Activated naive CD8-positive, alpha-beta T cell treated with anti-CD3 and anti-CD28 coated beads, Interleukin-2, amount 10 ng/mL, durations not matched to agents 7 days and 5 days (primary cell): ENCODE measurements at places on chromosomes 7 and 10. TPM values are rescaled to one million over a fixed set of nuclear protein-coding genes. Genes with fewer than 3 reads are reported as not detected.
A peak's percentile ranks its signal among the peaks of the same experiment; 100 is the strongest.

- no peak for DNase-seq
Measured at GRCh38 chr7:27576360-27576944, 86.2 kb downstream of the HIBADH start.

DNA sequence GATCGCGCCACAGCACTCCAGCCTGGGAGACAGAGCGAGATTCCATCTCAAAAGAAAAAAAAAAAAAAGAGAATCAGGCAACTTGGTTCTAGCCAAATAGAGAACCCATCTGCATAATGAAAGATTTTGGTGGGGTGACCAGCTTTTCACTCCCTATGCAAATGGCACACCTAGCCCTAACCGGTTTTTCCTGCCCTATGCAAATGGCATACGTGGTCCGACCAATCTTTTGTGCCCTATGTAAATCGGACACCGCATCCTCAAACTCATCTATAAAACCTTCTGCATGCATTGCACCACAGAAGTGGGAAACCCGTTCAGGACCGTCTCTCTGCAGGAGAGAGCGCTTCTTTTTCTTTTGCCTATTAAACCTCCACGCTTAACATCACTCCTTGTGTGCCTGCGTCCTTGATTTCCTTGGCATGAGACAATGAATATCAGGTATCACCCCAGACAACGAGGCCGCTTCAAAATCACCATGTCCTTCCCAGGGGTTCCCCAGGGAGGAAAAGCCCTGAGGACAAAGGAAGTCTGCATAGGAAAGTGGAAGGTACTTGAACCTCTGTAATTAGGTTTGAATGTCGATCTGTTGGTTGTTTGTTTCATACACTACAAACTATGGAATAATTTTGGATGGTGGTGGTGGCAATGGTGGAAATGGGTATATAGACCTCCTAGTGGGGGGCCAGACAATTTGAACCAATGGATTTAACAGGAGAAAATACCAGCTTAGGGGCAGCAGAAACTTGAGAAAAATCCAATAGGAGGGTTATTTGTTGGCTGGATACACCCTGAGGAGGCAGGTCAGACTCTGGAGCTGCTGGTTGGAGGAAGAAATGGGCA is 396.2 kb downstream of the TYW1 start:
- DNase-seq = no peak

DNA sequence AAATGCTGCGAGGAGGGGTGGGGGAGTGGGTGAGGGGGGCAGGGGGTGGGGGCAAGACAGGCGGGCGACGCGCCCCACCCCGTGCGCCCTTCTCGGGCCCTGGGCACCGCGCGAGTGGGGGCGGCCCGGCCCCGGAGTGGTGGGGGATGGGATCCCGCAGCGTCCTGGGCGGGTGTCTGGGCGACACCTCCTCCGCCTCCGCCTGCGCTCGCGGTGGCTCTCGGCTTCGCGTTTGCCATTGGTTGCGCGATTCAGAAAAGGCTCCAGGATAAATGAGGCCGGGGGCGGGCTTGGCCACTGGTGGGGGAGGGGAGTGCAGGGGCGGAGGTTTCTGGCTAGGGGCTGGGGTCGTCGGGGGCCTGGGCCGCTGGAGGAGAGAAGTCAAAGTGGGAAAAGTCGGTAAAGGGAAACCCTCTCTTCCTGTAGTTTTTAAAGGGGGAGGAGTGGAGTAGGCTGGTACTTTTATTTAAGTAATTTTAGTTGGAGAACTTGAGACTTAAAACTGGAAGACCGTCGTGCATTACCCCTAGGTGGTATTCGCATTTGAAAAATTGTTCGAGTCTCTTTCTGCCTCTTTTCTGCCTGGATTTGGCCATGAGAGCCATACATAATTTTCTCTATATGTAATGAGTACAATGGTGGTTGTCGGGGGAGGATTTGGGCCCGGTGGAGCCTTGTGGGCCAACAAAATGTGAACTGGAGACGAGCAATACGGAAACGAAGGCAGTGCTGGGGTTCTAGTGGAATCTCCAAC is 992 bp upstream of the IGF2BP3 start:
- peak; percentile 71 for DNase-seq

GRCh38 chr10:102675666-102676533 is 31.6 kb downstream of the TRIM8 start:
- DNase-seq = no peak

DNA sequence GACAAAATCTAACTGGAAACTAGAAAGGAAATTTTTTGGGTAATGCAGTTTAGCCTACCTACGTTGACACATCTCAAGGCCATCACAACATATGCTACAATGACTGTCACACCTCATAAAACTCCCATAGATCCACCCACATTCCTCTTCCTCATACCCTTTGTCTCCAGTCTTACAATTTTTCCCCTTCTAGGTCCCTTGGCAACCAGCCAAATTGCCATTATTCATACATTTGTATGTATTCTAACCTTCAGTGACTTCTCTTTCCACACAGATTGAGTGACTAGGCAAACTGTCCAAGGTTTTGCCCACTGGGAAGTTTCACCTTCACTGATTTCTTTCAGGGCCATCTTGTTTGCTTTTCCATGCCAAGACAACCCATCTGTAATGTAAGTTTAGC is 100.5 kb upstream of the TPK1 start:
- no peak for DNase-seq

DNA sequence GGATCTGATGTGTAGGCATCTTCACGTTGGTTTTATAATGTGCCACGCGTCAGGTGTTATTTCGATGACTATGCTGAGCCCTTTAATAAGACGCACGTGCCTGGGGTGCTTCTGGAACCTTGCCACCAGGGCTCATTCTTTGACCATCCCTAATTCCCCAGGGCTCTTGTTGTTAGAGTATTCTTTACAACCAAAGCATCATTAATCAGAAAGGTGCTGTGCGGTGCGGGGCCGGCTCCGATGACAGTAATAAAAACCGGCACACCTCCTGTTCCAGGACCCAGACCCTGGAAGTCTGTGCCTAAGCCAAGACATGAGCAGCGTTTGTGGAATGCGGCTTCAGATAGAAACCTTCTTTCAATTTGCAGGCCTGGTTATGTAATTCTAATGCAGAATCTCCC is 58.4 kb downstream of the MGMT start:
- DNase-seq = no peak

DNA sequence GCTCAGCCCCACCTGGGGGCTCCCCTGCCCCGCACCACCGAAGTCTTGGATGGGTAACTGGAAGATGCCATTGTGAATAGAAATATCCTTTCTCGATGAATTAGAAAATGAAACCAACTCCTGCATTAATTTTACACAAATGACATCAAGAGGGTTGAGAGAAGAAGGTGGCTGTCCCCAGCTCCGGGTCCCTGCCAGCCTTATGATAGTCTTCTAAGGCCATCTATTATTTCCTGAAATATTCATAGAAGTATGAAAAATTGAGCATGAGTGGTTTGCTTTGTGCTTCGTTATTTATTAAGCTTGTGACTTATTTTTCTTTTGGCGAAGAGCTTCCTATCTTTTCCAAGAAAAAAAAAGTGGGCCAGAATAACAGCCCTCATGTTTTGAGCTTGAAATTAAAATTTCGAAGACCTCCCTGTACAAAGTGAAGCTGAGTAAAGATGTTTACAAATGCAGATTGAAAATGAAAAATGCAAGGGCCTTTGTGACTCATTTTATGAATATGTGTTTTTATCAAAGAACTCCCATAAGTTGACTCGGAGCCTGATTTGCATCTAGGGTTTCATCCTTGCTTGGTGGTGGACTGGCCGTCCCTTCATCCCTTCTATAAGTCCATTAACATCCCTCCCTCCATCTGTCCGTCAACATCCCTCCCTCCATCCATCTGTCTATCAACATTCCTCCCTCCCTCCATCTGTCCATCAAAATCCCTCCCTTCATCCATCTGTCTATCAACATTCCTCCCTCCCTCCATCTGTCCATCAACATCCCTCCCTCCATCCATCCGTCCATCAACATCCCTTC is 20.5 kb upstream of the CFAP46 start:
- no peak for DNase-seq

GRCh38 chr7:150891740-150892139 is 39.4 kb downstream of the AOC1 start:
- no peak for DNase-seq

GRCh38 chr7:421136-421991 is 98.3 kb downstream of the PDGFA start:
- no peak for DNase-seq

GRCh38 chr10:25226775-25227682 is 52.2 kb downstream of the GPR158 start:
- DNase-seq = no peak

- no peak for DNase-seq
Measured at GRCh38 chr7:133742709-133743538, 384.2 kb upstream of the LRGUK start.

DNA sequence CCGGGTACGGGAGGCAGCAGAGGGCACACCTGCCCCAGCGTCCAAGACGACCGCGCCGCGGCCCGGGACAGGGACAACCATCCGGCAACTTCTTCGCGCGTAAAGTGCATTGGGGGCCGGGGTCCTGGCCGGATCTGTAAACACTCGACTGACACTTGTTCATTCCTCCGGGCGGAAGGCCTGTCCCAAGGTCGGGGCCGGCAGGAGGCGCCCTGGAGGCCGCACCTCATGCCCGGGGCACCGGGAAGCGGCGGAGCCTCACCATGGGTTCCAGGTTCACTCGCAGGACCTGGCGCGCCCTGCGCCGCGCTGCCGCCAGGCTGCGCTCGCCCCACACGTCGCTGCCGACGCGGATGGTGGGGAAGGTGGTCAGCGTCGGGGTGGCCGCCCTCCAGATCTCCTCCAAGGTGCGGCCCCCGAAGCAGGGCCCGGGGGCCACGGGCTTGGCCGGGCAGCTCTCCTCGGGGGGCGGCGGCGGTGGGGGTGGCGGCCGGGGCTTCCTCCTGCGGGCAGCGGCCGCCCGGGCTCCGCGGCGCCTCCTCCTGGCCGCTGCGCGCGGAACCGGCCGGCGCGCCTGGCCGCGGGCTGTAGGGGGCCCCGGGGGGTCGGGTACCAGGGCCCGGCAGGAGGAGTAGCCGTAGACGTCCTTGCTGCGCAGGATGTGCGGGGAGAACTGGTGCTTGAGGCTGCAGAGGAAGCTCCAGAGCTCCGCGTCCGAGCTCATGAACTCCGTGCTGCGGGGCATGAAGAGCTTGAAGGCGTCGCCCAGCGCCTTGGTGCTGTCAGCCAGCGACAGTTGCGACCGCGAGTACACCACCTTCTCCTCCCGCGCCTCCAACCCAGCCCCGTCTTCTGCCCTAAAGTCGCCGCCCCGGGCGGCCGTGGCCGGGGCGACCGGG is 746 bp downstream of the CCDC71L start:
- peak; percentile 88 for DNase-seq

Gene GNAI1
- total RNA-seq = 0.14 TPM

Gene NME8
- total RNA-seq = not detected

Gene PLXDC2
- total RNA-seq = 0.86 TPM

Gene SLC13A4
- total RNA-seq = not detected

Gene FGFBP3
- total RNA-seq = 3.0 TPM

Gene TMEM270
- not detected for total RNA-seq

Gene GIMAP2
- total RNA-seq = 139 TPM
